ENCODE measurements at places on chromosomes 2 and 18.

GRCh38 chr18:37450434-37451132 lies 115.0 kb downstream of the CELF4 start:
- no peak for DNase-seq

DNA sequence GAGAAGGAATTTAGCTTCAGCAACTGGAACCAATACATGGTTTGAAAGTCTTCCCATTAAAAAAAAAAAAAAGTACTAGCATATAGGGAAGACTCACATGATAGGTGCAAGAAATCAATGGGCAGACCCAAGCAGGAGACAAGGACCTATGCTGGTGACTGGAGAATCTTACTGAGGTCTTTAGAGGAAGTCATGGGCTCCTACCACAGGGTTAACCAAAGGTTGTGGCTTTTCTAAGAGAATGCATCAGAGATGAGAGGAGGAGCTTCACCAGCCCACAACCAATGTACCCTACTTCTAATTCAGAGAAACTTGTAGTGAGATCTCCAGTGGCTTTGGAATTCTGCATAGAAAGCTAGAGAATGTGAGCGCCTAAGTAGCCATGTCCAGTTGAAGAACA lies 207.4 kb downstream of the NCKAP5 start:
- DNase-seq, result no peak

DNA sequence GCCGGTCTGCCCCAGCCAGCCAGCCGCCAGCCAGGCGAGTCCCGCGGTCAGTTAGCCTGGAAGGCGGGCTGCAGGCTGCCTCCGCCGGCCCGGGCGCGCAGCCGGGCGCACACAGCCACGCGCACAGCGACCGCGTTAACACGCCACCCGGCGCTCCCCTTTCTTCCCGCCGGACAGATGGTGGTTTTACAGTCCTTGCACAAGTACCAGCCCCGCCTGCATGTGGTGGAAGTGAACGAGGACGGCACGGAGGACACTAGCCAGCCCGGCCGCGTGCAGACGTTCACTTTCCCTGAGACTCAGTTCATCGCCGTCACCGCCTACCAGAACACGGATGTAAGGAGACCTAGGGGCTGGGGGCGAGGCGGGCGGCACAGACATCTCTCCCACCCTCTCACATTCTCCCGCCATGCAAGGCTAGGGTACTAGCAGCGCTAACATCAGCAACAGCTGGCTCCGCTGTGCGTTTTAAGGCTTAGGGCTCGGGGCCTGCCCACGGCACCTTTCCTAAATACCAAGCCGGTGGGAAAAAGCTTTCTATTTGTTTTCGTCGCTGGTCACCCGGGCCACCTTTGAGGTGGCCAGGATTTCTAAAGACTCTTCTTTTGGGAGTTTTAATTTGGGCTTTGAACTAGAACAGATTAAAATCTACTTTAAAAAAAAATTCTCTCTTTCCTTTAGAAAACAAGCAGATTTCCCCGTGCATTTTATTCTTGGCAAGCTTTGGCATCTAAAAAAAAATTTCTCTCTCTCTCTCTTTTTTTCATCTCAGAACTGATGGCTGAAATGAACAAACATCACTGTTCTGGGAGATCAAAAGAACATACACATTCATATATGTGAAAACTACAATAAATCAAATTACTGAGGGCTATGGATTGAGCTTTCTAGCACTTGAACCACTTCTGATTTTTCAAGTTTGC lies 2.9 kb downstream of the TBR1 start:
- DNase-seq, result no peak

- no peak for DNase-seq
These were observed 38.0 kb upstream of the COL5A2 start for GRCh38 chr2:189217541-189217940.

- DNase-seq, result no peak
These were observed 114.2 kb upstream of the ID2 start for GRCh38 chr2:8567469-8568260.

- DNase-seq, result no peak
These were observed 15.8 kb downstream of the CWC22 start for GRCh38 chr2:179991344-179991743.

DNA sequence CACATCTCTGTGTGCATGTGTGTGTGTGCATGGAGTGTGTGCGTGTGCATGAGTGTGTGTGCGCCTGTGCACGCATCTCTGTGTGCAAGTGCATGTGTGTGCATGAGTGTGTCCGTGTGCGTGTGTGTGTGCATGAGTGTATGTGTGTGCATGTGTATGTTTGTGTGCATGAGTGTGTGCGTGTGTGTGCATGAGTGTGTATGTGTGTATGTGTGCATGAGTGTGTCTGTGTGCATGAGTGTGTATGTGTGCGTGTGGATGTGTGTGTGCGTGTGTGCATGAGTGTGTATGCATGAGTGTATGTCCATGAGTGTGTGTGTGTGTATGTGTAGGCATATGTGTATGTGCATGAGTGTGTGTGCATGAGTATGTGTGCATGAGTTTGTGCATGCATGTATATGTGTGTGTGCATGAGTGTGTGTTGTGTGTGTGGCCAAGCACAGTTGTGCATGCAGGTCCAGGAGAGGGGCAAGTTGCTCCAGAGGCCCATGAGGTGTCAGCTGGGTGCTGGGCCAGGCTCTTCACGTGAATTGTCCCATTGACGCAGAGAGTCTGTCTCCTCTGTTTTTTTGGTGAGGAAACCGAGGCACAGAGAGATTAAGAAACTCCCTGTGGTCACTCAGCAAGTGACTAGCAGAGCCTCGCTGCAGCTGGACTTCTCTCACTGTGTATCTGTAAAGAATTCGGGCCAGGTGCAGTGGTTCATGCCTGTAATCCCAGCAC lies 75.5 kb downstream of the ASB1 start:
- no peak for DNase-seq

DNA sequence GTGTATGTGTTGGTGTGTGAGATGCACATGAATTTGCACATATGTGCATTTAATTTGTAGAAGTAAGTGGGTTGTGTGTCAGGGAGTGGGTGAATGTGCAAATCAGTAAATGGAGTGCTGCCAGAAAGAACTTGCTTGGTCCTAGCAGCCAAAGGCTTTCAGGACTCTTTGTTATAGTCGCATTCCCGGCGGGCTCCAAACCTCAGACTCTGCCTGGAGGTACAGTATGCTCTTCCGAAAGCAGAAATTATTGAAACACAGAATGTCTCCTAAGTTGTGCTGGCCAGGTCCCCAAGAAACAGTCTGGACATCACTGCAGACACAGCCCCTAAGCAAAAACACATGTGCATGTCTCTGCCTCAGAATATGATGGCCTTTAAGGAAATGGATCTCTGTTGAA lies 232.4 kb downstream of the INSIG2 start:
- no peak for DNase-seq

- no peak for DNase-seq
These were observed 225.9 kb upstream of the MGAT5 start for GRCh38 chr2:134027980-134028379.

DNA sequence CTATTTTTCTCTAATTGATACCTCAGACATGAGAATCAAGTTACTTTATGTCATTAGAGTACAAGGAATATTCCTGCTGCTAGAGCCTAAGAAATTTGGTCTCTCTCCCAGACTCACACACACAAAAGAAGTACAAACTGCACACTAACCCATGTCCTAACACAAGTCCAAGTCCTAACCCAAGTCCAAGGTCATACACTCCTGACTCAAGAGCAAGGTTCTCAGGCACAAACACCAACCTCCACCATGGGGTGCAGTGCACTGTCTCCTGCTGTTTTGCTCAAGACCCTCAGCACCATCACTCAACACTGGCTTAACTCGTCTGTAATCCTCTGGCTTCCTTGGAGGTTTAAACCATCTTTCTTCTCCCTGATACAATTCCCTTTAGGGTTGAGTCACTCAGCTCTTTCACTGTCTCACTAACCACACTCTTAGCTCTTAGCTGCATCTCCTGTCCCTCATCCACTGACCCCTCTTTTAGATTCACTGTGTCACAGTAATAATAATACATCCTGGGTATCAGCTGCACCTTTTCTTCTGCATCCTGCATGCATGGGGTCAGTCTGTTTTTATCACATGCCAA lies 129.8 kb downstream of the BCL2L11 start:
- DNase-seq, result no peak

DNA sequence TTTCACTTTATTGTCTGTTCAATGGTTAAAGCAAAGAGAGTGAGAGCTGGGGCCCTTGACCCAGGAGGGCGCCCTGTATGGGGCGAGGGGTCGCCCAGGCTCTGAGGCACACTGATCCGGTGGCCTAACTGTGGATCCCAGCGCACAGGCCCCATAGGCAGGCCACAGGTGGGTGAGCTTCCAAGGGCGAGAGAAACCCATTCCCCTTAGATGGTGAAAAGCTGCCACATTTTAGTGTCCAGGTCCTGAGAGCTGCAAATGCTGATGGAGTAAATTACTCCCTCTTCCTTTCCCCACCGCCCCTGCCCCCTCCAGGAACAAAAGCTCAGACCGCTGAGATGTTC lies 5.9 kb upstream of the DLX2 start:
- no peak for DNase-seq

DNA sequence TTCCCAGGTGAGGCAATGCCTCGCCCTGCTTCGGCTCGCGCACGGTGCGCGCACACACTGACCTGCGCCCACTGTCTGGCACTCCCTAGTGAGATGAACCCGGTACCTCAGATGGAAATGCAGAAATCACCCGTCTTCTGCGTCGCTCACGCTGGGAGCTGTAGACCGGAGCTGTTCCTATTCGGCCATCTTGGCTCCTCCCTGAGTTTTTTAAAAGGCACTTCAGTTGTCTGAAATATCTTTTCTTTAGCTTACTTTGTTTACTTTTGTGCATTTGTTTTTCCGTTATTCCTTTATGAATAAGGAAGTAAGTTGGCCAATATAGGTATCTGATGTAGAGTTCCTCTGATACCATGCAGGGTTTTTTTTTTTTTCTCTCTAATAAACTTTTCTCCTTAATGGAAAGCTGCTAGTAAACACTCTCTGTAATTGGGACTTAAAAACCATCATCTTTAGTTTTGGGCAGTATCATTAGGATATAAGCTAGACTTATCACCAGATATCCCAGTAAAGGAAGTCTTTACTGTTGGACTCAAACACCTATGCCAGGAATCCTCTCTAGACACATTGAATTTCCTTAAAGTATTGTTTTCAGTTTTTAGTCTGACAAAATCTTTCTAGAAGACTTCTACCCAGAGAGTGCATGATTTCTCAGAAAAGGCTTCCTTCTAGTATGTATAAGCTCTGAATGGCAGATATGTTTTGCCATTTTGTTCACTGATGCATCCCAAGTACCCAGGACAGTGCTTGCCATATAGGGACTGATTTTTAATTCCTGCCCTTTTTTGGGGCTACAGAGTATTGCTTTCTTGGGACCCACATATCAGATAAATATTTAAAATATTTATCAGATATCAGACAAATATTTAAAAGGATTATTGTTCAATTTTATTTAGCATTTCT lies 35.8 kb upstream of the DYSF start:
- DNase-seq, result no peak

DNA sequence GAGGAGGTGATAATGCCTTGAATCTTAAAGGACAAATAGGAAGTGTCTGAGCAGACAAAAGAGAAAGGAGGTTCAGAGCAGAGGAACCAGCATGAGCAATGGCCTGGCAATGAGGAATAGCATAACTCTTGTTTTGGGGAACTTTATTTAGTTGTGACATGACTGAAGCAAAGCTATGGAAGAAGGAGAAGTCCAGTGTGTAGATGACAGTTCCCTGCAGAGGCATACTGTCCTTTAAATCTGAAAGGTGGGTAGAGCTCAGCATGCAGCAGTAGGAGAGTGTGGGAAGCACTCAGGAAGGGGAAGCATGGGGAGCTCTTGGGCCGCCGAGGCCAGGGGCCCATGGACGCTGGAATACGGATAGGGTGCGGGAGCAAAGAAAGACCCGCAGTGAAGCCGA lies 173.8 kb downstream of the SEPTIN10 start:
- no peak for DNase-seq

GRCh38 chr2:168336786-168337388 lies 89.5 kb upstream of the STK39 start:
- no peak for DNase-seq

GRCh38 chr2:113218283-113219091 lies 44.7 kb downstream of the PSD4 start:
- no peak for DNase-seq

GRCh38 chr18:30754846-30755245 lies 287.7 kb downstream of the DSC3 start:
- DNase-seq, result no peak

DNA sequence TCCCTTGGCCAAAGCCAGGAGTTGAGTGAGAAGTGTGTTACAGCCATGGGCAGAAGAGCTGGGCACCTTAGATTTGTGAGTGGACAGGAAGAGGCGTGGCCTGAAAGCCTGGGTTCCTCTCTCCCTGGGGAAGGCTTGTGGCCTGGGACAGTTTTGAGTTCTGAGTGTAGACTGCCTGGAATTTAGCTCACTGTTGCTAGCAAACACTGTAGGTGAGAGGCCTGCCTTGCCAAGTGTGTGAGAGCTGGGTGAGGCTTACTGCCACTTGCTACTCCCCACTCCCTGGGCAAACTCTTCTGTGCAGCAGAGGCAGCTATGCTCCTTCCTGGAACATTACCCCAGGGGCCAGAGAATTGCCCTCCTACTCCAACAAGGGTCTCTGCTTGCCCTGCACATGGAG lies 150.0 kb upstream of the GALNT5 start:
- DNase-seq, result no peak

GRCh38 chr18:33840212-33840593 lies 262.2 kb downstream of the ASXL3 start:
- DNase-seq, result no peak

- no peak for DNase-seq
These were observed 593.6 kb downstream of the TMX3 start for GRCh38 chr18:68121308-68121707.

GRCh38 chr2:182068811-182069210 lies 83.2 kb downstream of the PPP1R1C start:
- no peak for DNase-seq

DNA sequence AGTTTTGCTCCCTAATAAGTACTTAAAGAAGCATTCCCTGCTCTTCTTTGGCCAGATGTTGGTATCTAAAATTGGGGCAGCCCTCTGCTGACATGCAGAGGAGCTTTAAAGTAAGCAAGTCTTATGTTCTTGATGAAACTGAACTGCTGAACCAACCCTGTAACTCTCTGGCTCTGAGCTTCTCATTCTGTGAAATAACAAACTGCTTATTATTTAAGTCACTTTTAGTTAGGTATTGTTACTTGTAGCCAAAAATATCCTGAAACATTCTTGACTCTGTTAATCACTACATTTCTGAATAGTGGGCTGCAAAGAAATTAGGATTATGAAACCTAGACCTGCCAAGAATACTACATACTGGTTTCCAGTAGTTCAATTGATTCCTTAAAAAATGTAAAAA lies 15.5 kb downstream of the PPP3R1 start:
- DNase-seq, result no peak

GRCh38 chr2:161371869-161372268 lies 44.2 kb upstream of the TBR1 start:
- no peak for DNase-seq

- no peak for DNase-seq
These were observed 29.0 kb upstream of the EPAS1 start for GRCh38 chr2:46268196-46268595.

DNA sequence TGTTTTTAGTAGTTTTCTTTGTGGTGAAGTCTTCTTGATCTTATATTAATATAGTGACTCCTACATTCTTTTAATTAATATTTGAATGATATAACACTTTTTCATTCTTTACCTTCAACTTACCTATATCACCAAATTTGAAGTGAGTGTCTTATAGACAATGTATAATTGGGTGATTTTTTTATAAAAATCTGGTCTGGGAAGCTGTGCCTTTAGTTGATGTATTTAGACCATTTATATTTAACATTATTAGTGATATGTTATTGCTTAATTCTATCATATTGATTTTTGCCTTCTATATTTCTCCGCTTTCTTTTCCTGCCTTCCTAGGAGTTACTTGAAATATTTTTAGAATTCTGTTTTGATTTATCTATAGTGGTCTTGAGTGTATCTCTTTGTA lies 16.4 kb downstream of the TMEM182 start:
- no peak for DNase-seq

- DNase-seq, result no peak
These were observed 76.4 kb upstream of the UXS1 start for GRCh38 chr2:106270471-106270891.

Data from activated naive CD4-positive, alpha-beta T cell (primary cell).